ENCODE measurements at places on chromosomes 4 and X.

DNA sequence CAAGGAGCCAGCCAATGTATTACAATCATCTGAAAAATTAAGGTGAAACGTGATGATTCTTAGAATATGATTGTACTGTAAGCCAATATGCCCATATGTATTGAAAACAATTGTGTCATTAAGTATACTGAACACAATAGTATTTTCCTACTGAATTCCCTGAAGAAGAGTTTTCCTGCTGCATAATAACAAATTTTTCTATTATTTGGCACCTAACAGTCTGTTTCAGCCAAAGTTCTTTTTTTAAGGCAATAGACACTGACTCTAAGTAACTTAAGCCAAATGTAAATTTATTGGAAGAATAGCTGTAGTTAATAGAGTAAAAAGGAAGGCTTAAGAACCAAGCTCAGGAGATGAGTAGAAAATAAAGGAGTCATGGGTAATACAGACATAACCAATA lies 220.6 kb downstream of the PPP4R3C start:
- DNase-seq, result no peak

- no peak for DNase-seq
These were observed 333.8 kb upstream of the TENM3 start for GRCh38 chr4:181909368-181909767.

DNA sequence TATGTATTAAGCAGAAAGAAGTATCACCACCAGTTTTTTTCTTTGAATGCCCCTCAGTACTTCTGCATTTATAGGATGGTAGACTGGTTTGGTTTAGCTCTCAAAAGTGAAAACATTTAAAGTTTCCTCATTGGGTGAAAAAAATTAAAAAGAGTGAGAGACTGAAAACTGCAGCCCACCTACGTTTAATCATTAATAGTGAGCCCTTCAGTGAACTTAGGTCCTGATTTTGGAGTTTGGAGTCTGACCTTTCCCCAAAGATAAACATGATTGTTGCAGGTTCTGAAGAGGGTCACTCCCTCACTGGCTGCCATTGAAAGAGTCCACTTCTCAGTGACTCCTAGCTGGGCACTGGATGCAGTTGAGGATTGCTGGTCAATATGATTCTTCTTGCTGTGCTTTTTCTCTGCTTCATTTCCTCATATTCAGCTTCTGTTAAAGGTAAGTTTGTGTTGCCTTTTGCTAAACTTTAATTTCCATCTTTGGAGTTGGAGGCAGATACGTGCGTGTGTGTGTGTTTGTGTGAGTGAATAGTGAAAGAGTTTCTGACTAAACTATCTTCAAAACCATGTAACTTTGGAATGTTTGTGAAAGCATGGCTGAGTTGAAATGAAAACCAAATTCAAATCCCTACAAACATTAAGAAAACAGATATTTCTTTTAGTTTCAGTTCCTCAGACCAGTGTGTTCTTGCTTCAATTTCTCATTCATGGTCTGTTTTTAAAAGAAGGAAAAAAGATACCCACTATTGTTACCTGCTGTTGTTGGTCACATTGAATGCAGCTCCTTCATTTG lies at the start of gene MTTP:
Gene MTTP, plus strand, starts transcription at position 295 of the 795 bp plus-strand sequence. Its CDS starts 86 bp downstream, at position 381.
- no peak for DNase-seq

DNA sequence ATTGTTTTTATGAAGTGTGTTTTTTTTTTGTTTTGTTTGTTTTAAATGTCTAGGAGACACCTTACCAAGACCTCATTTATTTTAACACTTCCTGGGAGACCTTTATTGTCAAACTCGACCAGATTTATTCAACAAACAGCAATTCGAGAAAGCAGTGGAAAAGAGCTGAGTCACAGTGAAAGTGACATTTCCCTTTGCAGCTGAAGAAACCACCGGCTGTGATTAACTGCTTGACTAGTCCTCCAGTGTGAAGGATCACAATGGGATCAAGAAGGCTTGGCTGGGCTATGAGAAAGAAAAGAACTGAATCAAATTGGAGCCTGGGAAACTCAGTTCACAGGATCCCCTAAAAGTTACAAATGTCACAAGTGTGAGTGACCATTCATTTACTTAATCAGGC lies 11.9 kb upstream of the ADH7 start:
- no peak for DNase-seq

DNA sequence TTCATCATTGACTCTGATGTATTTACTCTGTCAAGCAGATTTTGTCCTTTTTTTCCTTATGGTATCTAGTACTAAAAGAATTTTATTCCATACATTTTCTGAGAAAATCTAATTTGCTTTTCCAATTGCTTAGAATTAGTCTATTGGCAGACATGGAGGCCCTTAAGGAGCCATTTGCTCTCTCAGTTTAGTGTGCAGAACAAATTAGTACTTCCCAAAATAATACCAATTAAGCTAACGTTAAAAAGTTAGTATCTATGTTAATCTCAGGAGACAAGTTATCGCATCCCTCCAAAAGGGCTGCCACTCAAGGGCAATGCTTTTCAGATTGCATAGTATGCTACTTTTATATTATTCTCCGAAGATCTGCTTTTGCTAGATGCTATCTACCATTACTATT lies 47.7 kb downstream of the PDHA2 start:
- DNase-seq, result no peak

DNA sequence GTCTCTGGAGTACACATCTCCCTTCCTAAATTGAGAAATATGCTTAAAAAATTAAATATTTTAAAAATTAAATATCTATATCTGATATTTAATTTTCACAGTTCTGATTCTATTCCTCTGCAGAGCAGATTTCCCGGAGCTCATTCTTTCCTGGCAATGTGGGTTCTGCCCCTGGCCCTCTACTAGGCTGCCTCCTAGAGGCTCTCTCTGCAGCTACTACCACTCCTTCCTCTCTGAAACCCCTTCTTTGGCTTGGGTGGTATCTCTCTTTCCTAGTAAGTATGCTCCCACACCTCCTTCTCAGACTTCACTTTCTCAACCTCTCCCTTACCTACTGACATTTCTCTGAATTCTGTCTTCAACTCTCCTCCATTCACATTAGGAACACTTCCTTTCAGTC lies 45.3 kb downstream of the RPGR start:
- DNase-seq, result no peak

GRCh38 chrX:109967156-109967555 lies 35.8 kb upstream of the TMEM164 start:
- DNase-seq, result no peak

- peak; percentile 15 for DNase-seq
These were observed 64.3 kb downstream of the ZFYVE28 start for GRCh38 chr4:2354118-2354517.

- no peak for DNase-seq
These were observed 795 bp downstream of the DCAF12L1 start for GRCh38 chrX:126551725-126552312.

DNA sequence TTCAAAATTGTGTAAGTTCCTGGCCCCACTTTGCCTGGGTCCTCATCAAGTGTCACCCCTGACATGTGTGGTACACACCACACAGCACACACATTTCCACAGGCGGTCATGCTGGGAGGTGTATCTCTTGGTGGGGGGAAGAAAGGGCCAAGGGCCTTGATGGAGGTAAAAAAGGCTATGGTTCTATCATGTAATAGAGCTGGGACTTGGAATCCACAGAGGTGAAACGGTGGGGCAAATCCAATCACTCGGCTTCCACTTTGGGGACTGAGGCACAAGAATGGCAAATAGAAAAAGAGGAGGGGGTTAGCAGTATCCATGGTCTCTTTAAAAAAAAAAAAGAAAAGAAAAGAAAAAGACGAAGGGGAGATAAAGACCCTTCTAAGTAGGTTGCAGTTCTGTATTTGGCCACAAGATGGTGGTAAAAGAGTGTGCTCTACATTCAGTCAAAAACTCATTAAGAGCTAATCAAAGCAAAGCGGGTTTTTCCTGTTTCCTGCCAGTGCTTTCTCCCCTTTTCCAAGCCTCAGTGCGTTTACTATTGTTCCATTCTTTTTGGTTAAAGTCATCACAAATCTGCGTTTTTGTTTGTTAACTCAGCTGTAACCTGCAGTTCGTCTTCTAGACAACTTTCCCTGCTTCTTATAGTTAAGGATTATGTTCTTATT lies 37.0 kb upstream of the ATP6AP2 start:
- DNase-seq, result no peak

GRCh38 chrX:77731821-77732419 lies 54.1 kb downstream of the ATRX start:
- no peak for DNase-seq

DNA sequence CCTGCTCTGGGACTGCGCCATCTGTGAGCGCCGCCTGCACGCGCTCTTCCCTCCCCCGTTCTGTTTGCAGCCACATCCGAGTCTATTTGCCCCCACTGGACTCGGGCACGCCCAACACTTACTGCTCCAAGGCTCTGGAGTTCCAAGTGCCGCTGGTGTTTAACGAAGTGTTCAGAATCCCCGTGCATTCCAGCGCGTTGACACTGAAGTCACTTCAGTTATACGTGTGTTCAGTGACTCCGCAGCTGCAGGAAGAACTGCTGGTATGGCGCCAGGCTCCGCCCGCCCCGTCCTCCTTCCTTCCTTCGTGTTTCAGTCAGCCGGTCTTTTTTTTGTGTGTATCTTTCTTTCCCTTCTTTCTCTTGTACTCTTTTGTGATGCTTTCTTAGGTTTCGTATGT lies 30.7 kb upstream of the CLCN4 start:
- DNase-seq, result no peak

DNA sequence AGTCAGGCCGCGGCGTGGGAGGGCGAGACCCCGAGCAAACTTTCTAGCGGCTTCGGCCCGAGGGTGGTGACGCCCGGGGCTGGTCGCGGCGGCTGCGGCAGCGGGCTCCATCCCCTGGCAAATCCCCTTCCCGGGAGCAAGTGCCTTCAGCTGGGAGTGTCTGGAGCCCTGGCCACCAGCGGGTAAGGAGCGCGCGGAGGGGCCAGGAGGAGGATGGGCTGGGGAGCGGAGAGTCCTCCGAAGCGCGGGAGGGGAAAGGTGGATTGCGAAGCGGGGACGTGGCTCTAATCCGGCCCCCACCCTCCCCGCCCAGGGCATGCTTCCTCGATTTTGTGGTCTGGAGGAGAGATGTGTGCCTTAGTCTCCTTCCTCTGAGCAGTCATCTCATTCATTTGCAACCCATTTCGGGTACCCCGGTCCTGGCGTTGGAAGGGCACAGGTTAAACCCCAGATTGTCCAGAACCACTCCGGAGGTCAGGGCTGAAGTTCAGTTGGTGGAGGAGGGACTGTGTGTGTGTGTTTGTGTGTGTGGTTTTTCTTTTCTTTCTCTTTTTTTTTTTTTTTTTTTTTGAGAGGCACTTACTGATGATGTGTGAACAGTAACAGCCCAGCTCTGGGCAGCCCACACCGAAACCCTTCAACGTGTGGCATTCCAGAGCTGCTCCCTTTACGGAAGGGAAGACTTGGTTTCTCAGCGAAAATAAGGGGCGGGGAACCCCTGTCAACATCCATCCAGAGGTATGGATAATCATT lies 516 bp downstream of the SGMS2 start:
- DNase-seq, result no peak

DNA sequence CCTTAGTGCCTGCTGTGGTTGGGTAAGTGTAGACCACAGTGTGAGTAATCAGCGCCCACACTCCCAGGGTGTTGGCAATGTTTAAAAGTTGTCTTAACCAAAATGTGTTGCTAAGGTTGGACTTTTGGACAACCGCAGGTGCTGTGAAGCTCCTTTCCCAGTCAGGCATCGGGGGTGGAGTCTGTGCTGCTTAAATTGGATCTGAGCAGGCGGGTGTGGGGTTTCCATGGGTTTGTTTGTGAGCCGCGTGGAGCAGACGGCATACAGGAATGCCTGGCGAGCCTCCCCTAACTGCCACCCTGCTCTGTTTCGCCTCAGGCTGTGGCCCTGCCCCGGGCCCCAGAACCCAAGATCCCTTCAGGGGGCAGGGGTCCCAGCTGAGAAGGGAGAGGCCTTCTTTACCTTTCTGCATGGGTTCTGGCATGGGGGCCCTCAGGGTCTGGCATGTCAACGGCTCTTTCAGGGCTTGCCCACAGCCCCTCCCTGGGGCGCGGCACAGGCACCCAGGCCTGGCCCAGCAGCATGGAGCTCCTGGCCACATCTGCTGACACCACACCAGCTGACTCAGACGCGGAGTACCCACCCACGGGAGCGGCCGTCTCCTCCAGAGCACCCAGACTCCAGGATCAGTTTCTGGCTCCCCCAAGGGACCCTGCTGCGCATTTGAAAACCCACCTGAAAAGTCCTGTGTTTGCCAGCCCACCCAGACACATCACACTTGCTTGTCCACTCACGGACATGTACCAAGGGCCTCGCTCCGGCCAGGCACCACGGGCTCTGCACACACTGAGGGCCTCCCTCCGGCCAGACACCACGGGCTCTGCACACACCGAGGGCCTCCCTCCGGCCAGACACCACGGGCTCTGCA lies 5.1 kb upstream of the SPON2 start:
- no peak for DNase-seq

DNA sequence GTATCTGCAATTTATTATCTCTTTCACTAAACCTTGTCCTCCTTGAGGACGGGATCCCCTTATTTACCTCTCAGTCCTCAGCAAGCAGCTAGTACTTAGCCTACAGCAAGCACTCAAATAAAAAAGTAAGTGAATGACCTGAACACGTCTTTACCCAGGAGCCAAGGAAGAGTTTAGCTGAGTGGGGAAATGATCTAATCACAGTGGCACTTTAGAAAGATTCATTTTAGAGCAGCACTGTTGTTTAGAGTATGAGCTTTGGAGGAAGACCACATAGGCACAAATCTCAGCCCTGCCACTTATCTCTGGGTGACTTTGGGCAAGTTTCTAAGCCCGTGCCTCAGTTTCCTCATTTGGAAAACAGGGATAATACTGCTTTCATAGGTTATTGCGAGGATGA lies 2.7 kb downstream of the FAM120C start:
- no peak for DNase-seq

- DNase-seq, result no peak
These were observed 74.4 kb downstream of the SORCS2 start for GRCh38 chr4:7266525-7267292.

GRCh38 chr4:81506731-81507130 lies 35.0 kb upstream of the RASGEF1B start:
- DNase-seq, result no peak

DNA sequence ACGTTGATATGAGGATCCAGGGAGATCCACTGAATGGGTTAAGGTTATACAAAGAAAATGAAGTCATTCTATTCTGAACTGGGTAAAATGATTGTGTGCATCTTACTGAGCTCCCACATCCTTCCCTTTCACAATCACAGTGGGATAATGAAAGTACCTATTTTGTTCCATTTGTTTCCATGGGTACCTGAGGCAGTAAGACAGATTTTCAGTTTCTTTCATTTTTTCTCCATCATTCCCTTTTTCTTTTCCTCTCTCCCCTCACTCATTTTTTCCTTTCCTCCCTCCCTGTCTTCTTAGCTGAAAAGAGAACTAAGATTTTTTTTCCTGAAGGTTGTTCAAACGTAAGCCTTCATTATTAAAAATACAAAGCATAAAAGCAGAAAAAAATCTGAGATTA lies 4.6 kb downstream of the GRIA2 start:
- DNase-seq, result no peak

DNA sequence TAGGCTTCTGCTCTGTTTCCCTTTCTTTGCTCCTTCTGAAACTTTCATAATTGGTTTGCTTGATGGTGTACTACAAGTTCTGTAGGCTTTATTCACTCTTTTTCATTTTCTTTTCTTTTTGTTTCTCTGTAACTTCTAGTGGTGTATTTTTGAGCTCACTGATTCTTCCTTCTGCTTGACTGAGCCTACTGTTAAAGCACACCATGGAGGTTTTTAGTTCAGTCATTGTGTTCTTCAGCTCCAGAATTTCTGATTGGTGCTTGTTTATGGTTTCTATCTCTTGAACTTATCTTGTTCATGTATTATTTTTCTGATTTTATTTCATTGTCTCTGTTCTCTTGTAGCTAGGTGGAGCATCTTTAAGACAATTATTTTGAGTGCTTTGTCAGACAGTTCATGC lies 33.4 kb upstream of the C4orf54 start:
- no peak for DNase-seq
